ENCODE measurements at places on chromosomes 7 and 10.

DNA sequence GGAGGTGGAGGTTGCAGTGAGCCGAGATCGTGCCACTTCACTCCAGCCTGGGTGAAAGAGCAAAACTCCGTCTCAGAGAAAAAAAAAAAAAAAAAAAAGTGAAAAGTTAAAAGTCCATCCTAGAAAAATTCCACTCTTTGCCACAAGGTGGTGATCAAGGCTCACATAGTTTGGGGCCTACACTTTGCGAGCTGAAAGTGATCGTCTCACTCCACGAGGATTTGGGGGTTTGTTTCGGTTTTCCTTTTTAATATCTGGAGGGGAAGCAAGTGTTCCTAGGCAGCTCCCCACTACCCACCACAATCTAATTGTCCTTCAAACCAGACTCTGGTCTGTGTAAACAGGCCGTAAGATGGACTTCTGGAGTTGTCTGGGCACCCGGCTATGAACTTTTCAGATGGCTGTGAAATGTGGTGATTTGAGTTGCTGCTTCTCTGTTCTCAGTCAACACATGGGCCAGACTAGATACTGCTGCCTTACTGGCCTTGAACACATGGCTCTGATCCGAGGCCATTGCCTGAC is 27.1 kb downstream of the PRLHR start:
- DNase-seq = peak; percentile 36

DNA sequence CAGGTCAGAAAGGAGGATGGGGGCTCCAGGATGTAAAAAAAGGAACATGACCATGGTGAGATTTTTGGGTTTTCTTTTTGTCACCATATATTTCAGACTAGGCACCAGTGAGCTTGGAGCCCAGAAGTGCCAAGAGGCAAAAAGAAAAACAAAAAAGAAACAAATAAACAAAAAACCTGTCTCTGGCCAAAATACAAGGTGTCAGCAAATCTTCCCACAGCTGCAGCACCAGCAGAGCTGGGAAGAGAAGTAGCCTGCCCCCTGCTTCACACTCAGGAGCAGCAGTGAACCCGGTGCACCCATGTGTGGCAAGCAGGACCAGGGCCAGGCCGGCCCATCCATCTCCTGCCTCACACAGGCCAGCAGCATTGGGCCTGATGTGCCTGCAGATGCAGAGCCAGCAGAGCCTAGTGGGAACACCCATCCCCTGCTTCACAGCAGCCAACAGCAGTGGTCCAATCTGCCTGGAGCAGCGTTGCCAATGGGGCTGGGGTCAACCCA is 34.7 kb upstream of the C10orf71 start:
- no peak for DNase-seq

DNA sequence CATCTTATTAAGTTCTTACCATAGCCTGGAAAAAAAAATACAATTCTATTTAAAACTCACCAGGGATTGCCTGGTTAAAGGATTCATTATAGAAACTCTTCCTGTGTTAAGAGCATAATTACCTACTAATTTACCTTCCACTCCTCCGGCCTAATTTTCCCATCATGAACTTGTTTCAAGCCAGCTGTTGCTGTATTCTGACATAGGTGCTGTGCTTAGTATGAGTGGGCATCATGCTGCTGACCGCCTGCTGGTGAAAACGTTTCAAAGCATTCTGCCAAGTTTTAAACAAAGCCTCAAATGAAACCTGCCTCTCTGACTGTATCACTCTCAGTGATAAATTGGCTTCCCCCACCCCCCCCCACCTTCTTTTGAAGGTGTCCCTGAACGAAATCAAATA is 47.8 kb upstream of the KCNMA1 start:
- DNase-seq = peak; percentile 79

- DNase-seq = no peak
These were observed 92.9 kb upstream of the DUSP5 start for GRCh38 chr10:110404825-110405224.

GRCh38 chr7:45084336-45084735 is 4.4 kb downstream of the NACAD start:
- DNase-seq = no peak

DNA sequence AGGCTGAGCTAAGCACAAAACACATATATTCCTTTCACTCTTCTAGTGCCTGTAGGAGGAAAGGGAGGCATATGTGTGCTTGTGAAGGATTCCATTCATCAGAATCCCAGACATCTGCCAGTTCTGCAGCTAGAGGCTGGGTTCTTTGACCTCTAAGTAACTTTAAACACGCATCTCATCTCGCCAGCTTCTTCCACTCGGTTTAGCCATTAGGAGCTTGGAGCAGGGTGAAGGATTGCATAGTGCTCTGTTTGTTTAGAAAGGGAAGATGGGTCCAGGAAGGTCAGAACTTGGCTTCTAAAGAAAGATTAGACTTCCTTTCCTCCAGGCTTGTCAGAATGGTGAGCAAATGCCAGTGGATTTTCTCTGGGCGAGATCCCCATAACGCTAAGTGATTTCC is 43.6 kb downstream of the HK1 start:
- DNase-seq = no peak

GRCh38 chr10:50550291-50550839 is 73.4 kb downstream of the SGMS1 start:
- no peak for DNase-seq

DNA sequence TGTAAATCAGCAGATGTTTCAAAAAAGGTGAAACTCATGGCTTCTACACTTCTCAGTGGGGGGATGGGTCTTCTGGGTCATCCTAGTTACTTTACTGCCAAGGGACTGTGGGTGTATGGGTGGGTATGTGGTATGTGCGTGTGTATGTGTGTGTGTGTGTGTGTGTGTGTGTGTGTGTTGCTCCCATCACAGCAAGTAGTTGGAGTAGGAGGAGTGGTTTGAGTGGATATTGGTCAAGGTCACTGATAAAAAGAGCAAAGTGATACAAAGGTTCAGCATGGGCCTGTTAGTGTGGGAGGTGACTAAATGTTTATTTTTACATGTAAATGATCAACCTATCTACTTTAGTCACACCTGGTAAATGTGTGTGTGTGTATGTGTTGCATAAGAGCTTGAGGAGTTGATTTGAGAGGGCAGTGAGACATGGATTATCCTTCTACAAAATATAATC is 11.8 kb upstream of the COBL start:
- no peak for DNase-seq

GRCh38 chr10:14543046-14543903 is 212.6 kb upstream of the FRMD4A start:
- no peak for DNase-seq

DNA sequence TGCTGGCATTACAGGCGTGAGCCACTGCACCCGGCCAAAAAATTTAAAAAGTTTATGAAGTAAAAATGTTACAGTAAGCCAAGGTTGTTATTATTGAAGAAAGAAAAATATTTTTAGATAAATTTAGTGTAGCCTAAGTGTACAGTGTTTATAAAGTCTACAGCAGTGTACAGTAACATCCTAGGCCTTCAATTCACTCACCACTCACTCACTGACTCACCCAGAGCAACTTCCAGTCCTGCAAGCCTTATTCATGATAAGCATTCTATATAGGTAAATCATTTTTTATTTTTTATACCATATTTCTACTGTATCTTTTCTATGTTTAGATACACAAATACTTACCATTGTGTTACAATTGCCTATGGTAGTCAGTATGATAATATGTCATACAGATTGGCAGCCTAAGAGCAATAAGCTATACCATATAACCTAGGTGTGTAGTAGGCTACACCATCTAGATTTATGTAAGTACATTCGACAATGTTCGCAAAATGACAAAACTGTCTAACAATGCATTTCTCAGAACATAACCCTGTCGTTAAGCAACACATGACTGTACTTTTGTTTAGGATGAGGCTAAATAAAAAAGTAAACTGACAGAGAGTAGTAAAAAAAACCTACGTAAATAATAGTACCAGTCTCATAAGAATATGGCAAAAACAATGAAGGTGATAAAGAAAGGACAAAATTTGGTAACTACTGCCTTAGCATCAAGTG is 77.8 kb upstream of the FAM133B start:
- DNase-seq = no peak

GRCh38 chr7:10412422-10413019 is 561.2 kb upstream of the PHF14 start:
- peak; percentile 46 for DNase-seq
